Neural crest cell (in vitro differentiated cells): ENCODE measurements at places on chromosomes 6 and 20. TPM values are rescaled to one million over a fixed set of nuclear protein-coding genes. Genes with fewer than 3 reads are reported as not detected.

- H3K4me3 ChIP-seq = no peak overlapping the region
- no peak overlapping the region for H3K27ac ChIP-seq
- H3K27me3 ChIP-seq = no peaks in the 10 kb centered on the region
- DNase-seq = no peak
- no peaks in the 10 kb centered on the region for H3K36me3 ChIP-seq
These were observed 93.9 kb downstream of the ARID1B start for GRCh38 chr6:156870924-156871539.

DNA sequence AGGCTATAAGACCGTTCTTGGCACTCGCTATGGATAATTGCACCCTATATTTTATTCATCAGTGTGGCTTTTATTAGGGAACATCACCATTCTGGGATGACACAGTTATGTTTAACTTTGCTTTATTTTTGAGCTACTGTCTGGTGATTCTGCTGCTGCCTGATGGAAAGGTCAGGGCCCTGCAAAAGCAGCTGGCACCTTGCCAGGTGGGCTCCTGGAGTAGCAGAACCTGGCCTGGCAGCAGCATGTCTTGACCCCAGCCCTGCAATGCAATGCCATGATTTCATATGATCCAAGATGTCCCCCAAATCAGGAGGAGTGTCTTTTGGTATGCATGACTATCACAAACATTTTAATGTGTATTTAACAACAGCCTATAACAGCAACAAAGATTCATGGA is 228.4 kb upstream of the RSPO3 start:
- H3K36me3 ChIP-seq = no peaks in the 10 kb centered on the region
- H3K4me1 ChIP-seq = no peaks in the 10 kb centered on the region
- H3K4me3 ChIP-seq = no peak overlapping the region
- no peak for DNase-seq

- no peak overlapping the region for H3K27ac ChIP-seq
- no peaks in the 10 kb centered on the region for H3K4me1 ChIP-seq
- peaks cover 3% of the 10 kb centered on the region for H3K36me3 ChIP-seq
- DNase-seq = no peak
These were observed 124.9 kb downstream of the ADAT2 start for GRCh38 chr6:143325379-143326140.

DNA sequence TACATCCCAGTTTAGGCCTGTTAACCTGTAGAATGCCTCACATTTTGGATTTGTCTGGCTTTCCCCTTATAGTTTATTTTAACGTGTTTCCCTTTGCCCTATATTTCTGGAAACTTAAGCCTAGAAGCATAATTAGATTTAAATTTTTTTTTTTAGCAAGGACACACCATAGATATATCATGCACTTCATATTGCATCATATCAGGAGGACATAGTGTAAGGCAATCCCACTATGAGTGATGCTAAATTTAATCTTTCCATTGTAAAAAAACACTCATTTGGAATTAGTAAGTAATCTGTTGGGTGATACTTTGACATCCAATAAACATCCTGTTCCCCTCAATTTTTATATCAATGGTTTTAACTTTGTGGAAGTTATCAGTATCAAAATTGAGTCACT is 10.3 kb upstream of the FAXC start:
- H3K27ac ChIP-seq = no peak overlapping the region
- no peak overlapping the region for H3K4me3 ChIP-seq
- no peaks in the 10 kb centered on the region for H3K36me3 ChIP-seq
- H3K4me1 ChIP-seq = no peaks in the 10 kb centered on the region

- no peaks in the 10 kb centered on the region for H3K36me3 ChIP-seq
- no peak overlapping the region for H3K4me3 ChIP-seq
- peaks cover 79% of the 10 kb centered on the region for H3K27me3 ChIP-seq
- H3K27ac ChIP-seq = peak overlapping the region; percentile 87
These were observed 12.7 kb downstream of the NKX2-2 start for GRCh38 chr20:21501184-21501583.

GRCh38 chr20:63587776-63588591 is 13.9 kb upstream of the HELZ2 start:
- DNase-seq = no peak
- H3K27ac ChIP-seq = no peak overlapping the region
- H3K27me3 ChIP-seq = no peaks in the 10 kb centered on the region
- peaks cover 12% of the 10 kb centered on the region for H3K4me1 ChIP-seq
- peaks cover 5% of the 10 kb centered on the region for H3K36me3 ChIP-seq

Gene C6orf52
- 5.3 and 8.2 TPM in 2 replicates for total RNA-seq

- H3K27me3 ChIP-seq = no peaks in the 10 kb centered on the region
- H3K4me1 ChIP-seq = no peaks in the 10 kb centered on the region
- no peak overlapping the region for H3K27ac ChIP-seq
- no peak for DNase-seq
- peaks cover 14% of the 10 kb centered on the region for H3K36me3 ChIP-seq
- H3K4me3 ChIP-seq = no peak overlapping the region
These were observed 170.9 kb downstream of the HIVEP2 start for GRCh38 chr6:142773859-142774648.

DNA sequence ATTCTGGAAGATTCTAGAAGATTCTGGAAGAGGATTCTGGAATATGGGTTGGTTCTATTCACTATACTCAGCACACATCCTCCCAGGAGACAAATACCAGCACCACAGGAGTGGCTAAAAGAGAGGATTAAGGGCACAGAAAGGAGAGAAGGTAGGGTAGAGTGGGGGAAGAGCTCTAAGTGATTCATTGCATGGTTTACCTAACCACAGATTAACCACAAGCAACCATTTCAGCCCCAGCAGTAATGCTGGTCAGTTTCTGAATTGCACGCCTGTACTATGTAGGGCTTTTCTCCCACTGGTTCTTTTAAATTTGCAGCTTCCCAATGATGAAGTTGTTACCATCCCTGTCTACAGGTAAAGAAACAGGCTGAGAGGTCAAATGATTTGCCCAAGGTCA is 192.7 kb upstream of the PMEPA1 start:
- H3K27me3 ChIP-seq = no peaks in the 10 kb centered on the region
- DNase-seq = no peak
- no peak overlapping the region for H3K27ac ChIP-seq

DNA sequence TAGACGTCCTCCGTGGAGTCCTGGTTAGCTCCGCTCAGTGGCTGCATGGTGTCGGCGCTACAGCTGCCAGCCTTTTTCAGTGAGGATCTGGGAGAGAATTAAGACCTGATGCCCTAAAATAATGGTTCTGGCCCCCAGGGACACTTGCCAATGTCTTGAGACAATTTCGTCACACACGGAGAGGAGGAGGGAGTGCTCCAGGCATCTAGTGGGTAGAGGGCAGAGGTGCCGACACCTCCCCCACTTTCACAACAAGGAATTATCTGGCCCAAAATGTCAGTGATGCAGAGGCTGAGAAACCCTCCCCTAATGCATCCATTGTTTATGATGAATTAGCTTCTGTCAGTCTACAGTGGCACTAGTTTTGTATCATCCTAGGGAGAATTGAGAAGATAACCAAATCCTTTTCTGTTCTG is 24.4 kb downstream of the TMEM181 start:
- no peak overlapping the region for H3K4me3 ChIP-seq
- H3K4me1 ChIP-seq = peaks cover 8% of the 10 kb centered on the region
- no peak for DNase-seq
- peak overlapping the region; percentile 44 for H3K27ac ChIP-seq

- no peak overlapping the region for H3K4me3 ChIP-seq
- no peaks in the 10 kb centered on the region for H3K36me3 ChIP-seq
- no peak overlapping the region for H3K27ac ChIP-seq
These were observed 2.6 kb upstream of the SLC22A7 start for GRCh38 chr6:43295456-43295855.

DNA sequence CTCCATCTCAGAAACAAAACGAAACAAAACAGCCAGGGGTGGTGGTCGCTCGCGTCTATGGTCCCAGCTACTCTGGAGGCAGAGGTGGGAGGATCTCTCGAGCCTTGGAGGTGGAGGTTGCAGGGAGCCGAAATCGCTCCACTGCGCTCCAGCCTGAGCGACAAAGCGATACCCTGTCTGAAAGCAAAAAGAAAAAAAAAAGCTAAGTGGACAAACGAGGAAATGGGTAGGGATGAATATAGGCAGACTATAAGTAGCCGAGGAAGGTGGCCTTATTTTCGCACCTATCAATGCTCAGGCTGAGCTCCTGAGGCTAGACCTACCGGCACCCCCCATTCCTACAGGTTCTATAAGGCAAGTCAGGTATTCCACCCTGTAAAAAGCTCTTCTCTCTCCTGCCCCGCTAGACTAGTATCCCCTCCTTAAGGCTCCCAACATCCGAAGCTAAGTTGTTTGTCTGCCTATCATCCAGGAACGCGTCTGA is 650 bp upstream of the CASP8AP2 start:
- no peaks in the 10 kb centered on the region for H3K36me3 ChIP-seq
- DNase-seq = no peak

DNA sequence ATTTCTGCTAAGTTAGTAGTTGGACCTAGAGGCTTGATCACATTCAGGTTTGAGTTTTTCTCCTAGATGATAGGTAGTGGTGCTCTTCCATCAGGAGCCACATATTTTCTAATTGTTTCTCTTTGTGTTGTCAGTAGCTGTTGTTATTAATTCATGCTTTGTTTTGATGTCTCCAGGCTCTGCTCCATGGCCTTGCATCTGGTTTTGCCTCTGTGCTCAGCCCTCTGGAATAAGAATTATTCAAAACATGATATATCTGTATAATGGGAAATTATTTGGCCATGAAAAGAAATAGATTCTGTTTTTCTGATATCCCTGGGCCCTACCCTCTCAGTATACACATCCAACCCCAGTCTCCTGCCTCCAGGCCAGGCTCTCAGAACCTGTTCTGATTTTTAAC is 184.8 kb downstream of the CDC5L start:
- H3K36me3 ChIP-seq = no peaks in the 10 kb centered on the region
- H3K4me1 ChIP-seq = no peaks in the 10 kb centered on the region
- no peak for DNase-seq
- H3K4me3 ChIP-seq = no peak overlapping the region

Gene SNAI1
- total RNA-seq = 12.5 and 12.9 TPM in 2 replicates

Gene PAK5
- 1.8 and 2.0 TPM in 2 replicates for total RNA-seq

Gene COL21A1
- total RNA-seq = not detected in 2 replicates

DNA sequence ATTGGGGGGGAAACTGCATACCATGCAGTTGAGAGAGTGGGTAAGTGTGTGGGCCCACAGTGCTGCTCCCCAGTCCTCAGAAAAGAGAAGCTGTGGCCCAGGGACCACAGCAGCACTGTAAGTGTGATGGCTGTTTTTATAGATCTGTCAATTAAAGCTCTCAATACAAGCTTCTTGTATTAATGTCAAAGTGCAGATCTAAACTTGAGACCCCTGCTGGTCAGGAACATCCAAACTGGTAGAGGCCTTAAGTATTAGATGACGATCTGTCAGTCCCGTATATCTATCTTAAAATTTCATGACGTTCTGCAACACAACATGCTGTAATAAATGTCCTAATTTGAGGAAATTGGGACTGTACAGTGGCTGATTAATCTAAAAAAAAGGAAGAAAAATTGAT is 74.8 kb downstream of the TULP4 start:
- H3K27me3 ChIP-seq = no peaks in the 10 kb centered on the region
- H3K27ac ChIP-seq = no peak overlapping the region
- H3K4me1 ChIP-seq = no peaks in the 10 kb centered on the region

DNA sequence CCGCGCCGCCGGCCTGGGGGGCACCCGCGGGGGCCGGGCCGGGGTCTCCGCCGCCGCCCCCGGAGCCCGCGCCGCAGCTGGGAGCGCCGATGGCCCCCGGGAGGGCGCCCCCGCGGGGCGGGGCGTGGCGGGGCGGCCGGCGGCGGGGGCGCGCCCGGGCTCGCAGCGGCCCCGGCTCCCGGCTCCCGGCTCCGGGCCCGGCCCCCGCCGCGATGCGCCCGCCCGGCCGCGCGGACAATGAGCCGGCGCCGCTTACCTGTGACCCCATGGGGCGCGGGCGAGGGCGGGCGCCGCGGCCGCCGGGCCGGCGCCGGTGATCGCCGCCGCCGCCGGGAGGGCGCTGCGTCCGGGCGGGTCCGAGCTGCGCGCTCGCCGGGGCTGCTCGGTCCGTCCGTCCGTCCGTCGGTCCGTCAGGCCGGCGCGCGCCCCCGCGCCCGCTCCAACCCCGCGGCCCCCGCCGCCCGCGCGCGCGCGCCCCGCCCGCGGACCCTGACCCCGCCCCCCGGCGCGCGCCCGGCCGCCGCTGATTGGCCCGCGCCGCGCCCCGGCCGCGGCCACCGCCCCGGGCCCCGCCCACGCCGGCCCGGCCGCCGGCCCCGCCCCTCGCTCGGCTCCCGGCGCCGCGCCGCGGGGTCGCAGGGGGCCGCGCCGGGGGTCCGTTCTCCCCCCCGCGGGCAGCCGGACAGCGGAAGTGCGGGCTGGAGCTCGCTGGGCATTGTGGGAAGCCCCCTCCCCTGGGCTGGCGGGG is at the start of gene ZBTB46:
Gene ZBTB46 (minus strand): TSS at position 424 of the 748 bp plus-strand sequence. CDS start 40,507 bp downstream, outside the sequence.
- H3K4me1 ChIP-seq = peaks cover 36% of the 10 kb centered on the region
- no peak for DNase-seq

Gene TGM2
- total RNA-seq = 1.2 and 1.4 TPM in 2 replicates

DNA sequence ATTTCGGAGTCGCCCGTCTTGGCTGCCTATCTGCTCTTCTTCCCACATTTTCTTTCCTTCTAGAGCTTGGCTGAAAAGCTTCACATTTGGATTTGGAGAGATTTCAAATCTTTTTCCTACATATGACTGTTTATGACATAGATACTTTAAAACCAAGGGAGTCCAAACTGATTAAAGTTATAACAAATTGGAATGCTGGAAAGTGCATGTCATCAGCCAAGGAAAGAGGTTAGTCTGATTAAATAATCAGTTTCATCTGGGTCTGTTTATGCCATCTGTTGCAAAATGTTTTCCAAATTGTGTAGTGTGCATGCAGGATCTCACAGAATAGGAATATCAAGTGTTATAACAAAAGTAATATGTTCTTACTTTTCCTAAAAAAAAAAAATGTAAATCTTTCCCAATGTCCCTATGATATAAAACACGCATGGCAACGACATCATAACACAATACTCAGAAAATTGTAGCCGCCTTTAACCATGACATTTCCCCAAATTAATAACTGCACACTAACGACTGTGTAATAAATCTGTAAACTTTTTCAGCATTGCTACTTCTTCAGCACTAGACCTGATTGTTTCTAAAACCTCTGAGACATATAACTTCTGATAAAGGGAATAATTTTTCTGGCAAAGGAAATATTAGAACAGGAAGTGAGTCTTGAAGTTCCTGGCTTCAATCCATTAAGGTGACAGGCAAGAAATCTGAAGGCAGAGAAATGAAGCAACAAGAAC is 230.2 kb upstream of the FOXQ1 start:
- no peaks in the 10 kb centered on the region for H3K36me3 ChIP-seq
- no peak overlapping the region for H3K4me3 ChIP-seq
- no peak overlapping the region for H3K27ac ChIP-seq
- H3K4me1 ChIP-seq = peaks cover 5% of the 10 kb centered on the region

- peaks cover 52% of the 10 kb centered on the region for H3K4me1 ChIP-seq
- no peak overlapping the region for H3K27ac ChIP-seq
- H3K27me3 ChIP-seq = no peaks in the 10 kb centered on the region
- no peak for DNase-seq
These were observed 19.2 kb downstream of the CHMP4B start for GRCh38 chr20:33830371-33830770.
